Stimulated activated CD4-positive, alpha-beta T cell treated with anti-CD3 and anti-CD28 coated beads, Interleukin-1b, Interleukin-23, amount 100 ng/mL, for 48 hours (primary cell): ENCODE measurements at places on chromosomes 5 and 9.

- DNase-seq: no peak
Observed at GRCh38 chr9:135403733-135404450, 75.7 kb upstream of the PPP1R26 start.

GRCh38 chr9:112562235-112562958, 75.8 kb downstream of the KIAA1958 start:
- no peak for DNase-seq

- no peak for DNase-seq
Observed at GRCh38 chr5:115109840-115110239, 59.9 kb downstream of the TRIM36 start.

DNA sequence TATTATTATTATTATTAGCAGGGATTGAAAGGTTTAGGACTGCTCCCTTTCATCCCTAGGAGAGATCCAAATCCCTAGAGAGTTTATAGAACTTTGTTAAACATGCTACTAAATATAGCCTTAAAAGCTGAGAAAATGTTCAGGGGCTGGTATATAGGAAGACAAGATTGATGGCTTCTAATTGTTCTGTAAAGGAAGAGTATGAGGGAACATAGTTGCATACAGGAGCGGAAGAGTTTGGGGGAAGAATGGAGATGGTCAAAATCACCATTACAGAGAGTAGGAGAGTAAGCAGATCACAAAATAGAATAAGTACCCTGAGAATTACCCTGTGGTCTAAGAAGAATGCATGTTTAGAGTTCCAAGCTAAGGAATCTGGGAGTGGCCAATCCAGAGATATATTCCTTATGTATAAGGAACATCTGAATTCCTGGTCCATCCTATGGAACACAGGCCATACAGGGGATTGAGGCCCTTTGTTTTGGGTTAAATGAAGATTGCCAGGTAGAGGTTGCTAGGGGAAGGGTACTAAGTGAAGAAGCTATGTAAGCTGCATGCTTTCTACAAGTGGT, 158.0 kb upstream of the APC start:
- DNase-seq: no peak

- no peak for DNase-seq
Observed at GRCh38 chr9:129840034-129840433, 4.8 kb downstream of the USP20 start.
